ENCODE measurements at places on chromosomes 3 and 15.

DNA sequence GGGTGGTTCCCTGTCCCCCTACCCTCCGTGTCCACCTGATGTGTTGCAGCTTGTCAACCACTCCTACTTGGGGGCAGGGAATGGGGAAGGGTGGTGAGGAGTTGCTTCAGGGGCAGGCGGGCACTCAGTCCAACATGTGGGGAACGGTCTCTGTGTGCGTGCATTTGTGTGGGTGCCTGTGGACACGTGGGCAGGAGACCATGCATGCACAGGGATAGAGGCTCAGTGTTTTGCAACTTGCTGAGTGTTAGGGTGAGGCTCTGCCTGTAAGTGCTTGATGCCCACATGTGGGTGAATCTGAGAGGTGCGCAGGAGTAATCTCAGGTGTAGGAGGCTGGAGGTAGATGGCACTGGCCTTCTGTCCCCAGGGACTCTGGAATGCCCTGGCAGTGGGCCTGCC lies 24.4 kb upstream of the TMEM115 start:
- DNase-seq, result no peak

DNA sequence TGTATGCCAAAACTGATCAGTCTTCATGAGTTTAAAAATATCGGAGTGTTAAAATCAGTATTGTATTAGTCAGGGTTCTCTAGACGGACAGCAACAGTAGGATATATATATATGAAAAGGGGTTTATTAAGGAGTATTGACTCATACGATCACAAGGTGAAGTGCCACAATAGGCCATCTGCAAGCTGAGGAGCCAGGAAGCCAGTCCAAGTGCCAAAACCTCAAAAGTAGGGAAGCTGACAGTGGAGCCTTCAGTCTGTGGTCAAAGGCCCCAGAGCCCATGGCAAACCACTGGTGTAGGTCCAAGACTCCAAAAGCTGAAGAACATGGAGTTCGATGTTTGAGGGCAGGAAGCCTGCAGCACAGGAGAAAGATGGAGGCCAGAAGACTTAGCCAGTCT lies 391.0 kb upstream of the CADM2 start:
- DNase-seq, result no peak

DNA sequence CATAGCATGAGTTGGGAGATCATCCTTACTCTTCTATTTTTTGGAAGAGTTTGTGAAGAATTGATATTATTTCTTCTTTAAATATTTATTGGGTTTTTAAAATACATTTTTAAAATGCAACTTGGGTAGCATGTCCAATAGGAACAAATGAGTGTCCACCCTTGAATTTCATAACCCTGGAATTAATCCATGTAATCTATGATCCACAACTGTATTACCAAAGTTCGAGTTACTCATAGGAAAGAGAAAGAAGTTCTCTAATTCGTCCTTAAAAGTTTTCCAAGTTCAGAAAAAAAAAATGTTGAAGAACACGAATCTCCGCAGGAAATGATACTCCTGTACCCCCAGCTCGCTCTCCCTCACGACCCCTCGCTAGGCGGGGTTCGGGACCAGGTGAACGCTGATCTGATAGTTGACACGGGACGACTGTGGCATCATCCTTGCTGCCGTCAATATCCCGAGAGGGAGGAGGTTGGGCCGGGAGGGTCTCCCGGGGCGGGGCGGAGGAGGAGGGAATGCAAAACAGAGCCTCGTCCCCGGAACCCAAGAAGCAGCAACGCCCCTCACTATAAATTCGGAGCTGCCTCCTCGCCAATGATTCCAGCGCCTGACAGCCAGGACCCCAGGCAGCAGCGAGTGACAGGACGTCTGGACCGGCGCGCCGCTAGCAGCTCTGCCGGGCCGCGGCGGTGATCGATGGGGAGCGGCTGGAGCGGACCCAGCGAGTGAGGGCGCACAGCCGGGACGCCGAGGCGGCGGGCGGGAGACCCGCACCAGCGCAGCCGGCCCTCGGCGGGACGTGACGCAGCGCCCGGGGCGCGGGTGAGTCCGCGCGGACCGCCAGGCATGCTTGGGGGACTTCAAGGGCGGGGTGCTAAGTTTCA lies at the start of gene AGTR1:
Gene AGTR1, plus strand, starts transcription at position 598 of the 884 bp plus-strand sequence. CDS start 43,133 bp downstream, outside the sequence.
- peak; percentile 60 for DNase-seq

GRCh38 chr15:101168898-101169494 lies 82.9 kb downstream of the CHSY1 start:
- DNase-seq, result no peak

GRCh38 chr3:138256022-138256421 lies 68.9 kb downstream of the ARMC8 start:
- DNase-seq, result no peak

GRCh38 chr15:87293031-87293430 lies 963.5 kb downstream of the NTRK3 start:
- no peak for DNase-seq

DNA sequence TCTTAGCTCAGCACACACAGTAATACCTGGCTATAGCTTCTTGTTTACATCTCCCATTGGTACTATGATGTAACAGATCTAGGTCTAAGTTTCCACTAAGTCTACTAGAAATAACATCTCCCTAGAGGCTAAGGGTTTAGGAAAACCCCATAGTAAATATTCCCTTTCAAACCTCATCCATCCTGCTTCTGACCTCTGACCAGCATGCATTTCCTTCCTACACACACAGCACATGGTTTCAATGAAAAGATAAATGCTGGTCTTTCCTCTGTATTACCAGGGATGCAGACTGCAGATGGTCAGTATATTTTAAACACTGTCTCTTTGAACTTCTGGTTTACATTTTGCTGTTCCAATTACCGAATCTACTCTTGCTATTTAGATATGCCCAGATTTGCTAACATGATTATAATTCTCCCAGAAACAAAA lies 96.6 kb downstream of the EFL1 start:
- DNase-seq, result no peak

Data from NCI-H524 (cell line).